Coronary artery (tissue), 2 donors: ENCODE measurements at places on chromosomes 12 and 14.

DNA sequence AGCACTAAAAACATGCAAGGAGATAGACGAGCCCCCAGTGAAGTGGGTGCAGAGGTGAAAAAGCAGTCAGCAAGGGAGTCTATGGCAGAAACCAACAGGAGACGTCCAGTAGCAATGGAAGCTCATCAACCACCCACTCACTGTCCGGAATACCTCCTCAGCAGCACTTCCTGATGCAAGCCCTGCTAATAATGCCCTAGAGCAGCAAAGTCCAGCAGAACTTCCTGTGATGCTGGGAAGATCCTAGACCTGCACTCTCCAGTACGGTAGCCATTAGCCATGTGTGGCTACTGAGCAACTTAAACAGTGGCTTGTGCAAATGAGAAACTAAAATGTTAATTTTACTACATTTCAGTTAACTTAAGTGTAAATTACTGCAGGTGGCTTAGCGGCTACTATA, 11.0 kb downstream of the SERPINA9 start:
- DNase-seq, result peak; percentile 17

- DNase-seq, result no peak
Observed at GRCh38 chr14:94663538-94663937, 51.3 kb downstream of the SERPINA3 start.

DNA sequence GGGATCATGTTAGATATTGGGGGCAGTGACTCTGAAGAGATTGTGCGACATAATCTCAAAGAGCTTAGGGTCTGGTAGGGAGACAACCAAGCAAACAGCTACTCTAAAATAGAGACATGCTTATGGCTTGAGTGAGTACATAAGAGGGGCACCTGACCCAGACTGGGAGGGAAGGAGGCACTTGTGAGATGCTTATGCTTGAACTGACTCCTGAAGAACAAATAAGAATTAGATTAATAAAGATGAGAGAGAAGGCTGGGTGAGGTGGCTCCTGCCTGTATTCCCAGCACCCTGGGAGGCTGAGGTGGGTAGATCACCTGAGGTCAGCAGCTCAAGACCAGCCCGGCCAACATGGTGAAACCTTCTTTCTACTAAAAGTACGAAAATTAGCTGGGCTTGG, 19.1 kb downstream of the TMTC2 start:
- no peak for DNase-seq

- no peak for DNase-seq
Observed at GRCh38 chr12:9660046-9660445, 9.5 kb upstream of the CLEC2D start.

DNA sequence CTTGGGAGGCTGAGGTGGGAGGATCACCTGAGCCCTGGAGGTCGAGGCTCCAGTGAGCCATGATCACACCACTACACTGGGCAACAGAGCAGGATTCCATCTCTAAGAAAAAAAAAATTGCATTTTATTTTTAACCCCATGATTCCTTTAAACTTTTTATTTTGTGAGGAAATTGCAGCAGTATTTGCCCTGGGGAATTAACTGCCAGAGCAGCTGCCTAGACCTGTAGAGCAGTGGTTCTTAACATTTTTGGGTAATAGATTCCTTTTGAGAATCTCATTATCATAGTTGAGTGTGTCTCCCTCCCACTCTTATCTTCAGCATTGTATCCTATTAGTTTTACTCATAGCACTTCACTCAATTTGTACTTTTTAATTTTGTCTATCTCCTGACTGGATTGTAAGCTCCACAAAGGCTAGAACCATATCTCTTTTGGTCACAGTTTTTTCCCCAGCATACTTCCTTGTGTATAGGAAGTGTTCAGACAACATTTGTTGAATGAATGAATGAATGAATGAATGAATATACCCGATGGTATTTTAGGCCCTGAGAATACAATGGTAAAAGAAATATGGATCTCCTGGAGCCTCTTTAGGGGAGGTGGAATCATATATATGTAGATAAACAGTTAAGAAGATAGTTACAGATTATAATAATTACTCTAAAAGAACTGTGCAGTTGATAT, 40.6 kb downstream of the BRMS1L start:
- DNase-seq, result no peak

- DNase-seq, result no peak
Observed at GRCh38 chr12:5440978-5441377, 9.1 kb downstream of the NTF3 start.

- DNase-seq, result no peak
Observed at GRCh38 chr12:80151131-80151530, 51.8 kb downstream of the OTOGL start.

GRCh38 chr12:75641031-75641780, 129.8 kb upstream of the KRR1 start:
- no peak for DNase-seq

DNA sequence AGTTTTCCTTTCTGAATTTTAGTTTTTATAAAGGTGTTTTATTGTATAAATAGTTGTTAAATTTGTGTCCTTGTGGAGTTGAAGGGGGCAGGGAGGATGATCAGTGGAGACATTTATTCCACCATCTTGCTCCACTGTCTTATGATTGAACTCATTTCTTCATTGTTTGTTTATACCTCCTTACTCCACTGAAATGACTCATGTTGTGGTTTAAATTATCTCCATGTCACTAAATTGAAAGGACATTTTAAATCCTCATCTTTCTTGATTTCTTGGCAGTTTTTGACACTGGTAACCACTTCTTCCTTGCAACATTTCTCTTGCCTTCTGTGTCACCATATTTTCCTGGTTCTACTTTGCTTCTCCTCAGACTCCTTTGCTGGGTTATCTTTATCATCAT, 23.6 kb upstream of the FERMT2 start:
- no peak for DNase-seq

- DNase-seq, result no peak
Observed at GRCh38 chr12:946631-947030, 2.9 kb downstream of the RAD52 start.

DNA sequence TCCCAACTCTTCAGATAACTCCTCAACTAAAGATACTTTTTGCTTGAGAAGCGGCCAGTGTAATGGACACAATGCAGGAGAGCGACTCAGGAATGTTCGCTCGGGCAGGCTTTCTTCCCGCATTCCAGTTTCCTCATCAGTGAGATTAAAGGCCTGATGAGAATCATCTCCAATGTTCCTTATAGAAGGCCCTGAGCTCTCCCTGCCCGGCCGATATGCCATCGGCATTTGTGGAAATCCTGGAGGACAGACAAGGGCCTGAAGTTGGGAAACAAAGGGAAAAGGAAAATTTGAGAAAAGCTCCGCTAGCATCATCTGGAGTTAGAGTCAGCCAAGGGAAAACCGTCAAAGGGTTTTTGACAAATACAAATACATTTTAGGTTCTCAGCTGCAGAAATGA, 38.0 kb upstream of the FOXN3 start:
- no peak for DNase-seq

DNA sequence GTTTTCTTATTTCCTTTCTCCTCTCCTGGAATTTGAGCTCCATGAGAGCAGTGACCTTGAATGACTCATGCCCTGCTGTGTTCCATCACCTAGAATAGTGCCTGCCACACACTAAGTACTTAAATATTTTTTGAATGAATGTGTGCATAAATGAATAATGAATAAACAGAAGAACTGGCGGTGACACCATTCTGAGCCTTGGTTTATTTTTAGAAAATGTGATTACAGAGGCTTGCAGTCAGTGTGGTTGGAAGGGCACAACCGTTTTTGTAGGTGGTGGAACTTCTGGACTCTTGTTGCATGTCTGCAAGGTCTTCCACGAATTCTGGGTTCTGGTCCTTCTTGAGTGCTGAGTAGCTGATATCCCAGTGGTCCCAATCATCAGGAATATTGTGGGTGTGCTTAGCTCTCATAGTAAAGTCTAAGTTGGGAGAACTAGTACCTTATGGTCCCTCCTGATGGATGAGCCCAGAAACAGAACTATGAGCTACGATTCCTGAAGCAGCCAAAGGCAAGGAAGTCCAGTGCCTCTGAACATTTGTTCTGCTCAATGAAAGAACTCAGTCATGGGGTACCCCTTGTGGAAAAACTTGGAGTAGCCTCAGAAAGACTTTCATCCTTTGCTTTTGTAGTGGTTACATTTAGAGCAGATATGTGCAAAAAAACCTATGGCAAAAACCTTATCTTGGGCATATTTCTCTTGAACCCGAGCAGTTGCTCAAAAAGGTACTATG, 28.8 kb upstream of the BHLHE41 start:
- no peak for DNase-seq

- peak; percentile 72 for DNase-seq
Observed at GRCh38 chr14:68633131-68633991, 159.5 kb downstream of the ZFP36L1 start.

- no peak for DNase-seq
Observed at GRCh38 chr12:82383930-82384552, 25.7 kb downstream of the METTL25 start.

DNA sequence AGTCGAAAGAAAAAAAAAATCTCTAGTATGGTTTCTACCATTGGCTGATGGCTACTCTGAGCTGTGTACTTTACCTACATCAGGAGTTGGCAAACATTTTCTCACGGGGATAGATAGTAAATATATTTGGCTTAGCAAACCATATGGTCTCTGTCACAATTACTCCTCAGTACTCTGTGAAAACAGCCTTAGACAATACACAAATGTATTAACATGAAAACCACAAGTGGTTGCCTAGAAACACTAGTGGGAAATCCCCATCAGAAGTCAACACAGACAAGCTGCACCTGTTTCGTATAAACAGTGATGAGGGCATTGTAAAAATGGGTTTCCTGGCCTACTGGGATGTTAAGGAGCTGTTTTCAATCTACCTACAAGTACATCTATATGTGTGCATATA, 84.6 kb upstream of the NAV3 start:
- no peak for DNase-seq

GRCh38 chr14:68216079-68216478, 396.5 kb downstream of the RAD51B start:
- no peak for DNase-seq

GRCh38 chr12:97903356-97903755, 440.8 kb downstream of the RMST start:
- DNase-seq, result no peak

DNA sequence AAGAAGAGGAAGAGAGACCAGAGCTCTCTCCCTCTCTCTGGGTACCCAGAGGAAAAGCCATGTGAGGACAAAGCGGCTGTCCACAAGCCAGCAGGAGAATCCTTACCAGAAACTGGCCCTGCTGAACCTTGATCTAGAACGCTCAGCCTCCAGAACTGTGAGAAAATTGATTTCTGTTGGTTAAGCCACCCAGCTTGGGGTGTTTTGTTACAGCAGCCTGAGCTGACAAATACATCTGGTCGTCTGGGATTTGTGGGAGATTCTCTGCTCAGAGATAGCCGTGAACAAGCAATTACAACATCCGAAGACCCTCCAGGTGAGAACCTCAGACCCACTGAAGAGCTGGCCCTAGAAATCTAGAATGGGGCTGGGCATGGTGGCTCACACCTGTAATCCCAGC, 6.5 kb upstream of the PRIMA1 start:
- DNase-seq, result no peak

- no peak for DNase-seq
Observed at GRCh38 chr12:53204351-53204750, 2.7 kb downstream of the ITGB7 start.

- DNase-seq, result no peak
Observed at GRCh38 chr12:57340104-57340503, 89.1 kb upstream of the STAC3 start.

GRCh38 chr12:104189915-104190555, 25.5 kb upstream of the TXNRD1 start:
- DNase-seq, result no peak

- no peak for DNase-seq
Observed at GRCh38 chr14:51251486-51251885, 11.4 kb downstream of the TMX1 start.

DNA sequence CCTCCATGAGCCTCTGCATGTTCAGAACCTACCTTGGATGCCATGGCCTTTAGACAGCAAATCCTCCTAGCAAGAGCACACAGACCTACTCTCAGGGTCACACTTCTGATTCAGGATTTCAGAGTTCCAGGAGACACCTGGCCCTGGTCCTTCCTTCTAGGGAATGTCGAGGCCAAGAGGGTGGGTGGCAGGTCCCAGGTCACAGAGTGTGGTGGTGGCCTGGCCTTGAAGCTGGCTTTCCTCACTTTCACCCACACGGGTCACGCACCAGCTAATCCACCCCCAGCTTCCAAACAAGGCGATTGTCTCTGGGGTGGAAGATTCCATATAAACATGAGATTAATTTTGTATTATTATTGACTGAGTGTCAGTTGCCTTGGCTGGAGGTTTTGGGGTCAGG, 328.3 kb upstream of the RTL1 start:
- peak; percentile 52 for DNase-seq

GRCh38 chr12:67437011-67437410, 167.9 kb downstream of the CAND1 start:
- no peak for DNase-seq

DNA sequence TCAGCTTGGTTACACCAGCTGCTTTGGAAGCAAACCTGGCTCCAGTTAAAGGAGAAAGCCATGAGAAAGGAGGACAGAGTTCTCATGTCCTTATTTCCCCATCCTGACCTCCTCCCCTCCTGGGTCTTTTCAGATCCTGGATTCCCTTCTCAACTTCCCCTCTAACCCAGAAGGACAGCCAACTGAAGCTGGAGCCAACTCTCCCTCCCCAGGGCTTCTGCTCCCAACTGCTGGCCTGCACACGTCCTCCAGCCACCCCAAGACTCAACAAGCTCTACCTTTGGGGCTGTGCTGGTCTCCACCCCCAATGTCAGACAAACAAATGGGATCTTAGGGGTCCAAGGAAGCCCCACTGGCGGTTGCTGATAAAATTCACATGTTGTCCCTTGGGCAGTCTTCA, 651.1 kb upstream of the TBX3 start:
- DNase-seq, result no peak

DNA sequence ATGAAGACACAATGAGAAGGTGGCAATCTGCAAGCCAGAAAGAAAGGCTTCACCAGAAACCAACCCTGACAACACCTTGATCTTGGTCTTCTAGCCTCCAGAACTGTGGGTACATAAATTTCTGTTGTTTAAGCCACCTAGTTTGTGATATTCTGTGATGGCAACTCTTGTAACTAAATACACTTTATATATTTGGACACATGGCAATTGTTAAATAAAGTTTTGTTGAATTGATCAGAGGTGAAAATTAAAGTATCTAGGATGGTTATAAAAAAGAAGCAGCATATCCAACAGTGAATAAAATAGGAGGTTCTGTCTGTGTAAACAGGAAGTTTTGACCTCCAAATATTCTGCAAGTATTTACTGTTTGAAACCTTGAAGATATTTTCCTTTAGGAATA, 516.3 kb downstream of the SOX5 start:
- no peak for DNase-seq

- DNase-seq, result no peak
Observed at GRCh38 chr12:27624586-27624985, 71.7 kb upstream of the REP15 start.

GRCh38 chr14:21734457-21735074, 60.9 kb upstream of the OR4E1 start:
- DNase-seq, result no peak

- DNase-seq, result no peak
Observed at GRCh38 chr12:120167529-120168095, 26.9 kb downstream of the GCN1 start.

DNA sequence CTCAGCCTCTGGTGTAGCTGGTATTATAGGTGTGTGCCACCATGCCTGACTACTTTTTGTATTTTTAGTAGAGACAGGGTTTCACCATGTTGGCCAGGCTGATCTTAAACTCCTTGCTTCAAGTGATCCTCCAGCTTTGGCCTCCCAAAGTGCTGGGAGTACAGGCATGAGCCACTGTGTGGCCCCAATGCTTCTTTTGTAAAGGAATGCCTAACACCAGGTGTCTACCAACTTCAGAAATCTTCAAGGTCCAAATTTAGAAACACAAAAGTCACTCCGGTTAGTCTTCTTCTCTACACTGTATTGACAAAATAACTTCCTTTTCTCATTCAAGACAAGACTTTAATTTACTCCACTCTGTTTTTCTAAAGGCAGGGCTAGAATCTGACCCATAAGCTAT, 188.7 kb downstream of the PRKD1 start:
- no peak for DNase-seq
